NCI-H2081 treated with DMSO at 0.1 percent for 48 hours (cell line): ENCODE measurements at places on chromosomes 12 and 14.

GRCh38 chr12:32516230-32516629, 116.9 kb downstream of the FGD4 start:
- no peak for DNase-seq

- DNase-seq = no peak
Measured at GRCh38 chr12:54736549-54736948, 88.4 kb upstream of the DCD start.

DNA sequence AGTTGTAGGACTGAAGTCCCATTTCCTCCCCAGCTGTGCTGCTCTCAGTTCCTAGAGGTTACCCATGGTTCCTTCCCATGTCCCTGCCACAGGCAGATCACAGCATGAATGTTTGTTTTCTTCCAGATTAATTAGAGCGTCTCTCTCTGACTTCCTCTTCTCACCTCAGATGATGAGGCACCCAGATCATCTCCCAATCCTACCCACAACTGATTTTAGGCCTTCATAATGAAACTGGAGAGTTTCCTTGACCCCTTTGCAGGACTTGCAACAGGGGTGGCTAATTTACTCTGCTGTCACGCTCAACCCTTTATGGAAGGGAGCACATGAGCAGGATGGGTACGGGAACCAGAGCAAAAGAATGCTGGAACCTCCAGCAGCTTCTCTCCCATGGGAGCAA, 32.1 kb upstream of the TXNRD1 start:
- no peak for DNase-seq

DNA sequence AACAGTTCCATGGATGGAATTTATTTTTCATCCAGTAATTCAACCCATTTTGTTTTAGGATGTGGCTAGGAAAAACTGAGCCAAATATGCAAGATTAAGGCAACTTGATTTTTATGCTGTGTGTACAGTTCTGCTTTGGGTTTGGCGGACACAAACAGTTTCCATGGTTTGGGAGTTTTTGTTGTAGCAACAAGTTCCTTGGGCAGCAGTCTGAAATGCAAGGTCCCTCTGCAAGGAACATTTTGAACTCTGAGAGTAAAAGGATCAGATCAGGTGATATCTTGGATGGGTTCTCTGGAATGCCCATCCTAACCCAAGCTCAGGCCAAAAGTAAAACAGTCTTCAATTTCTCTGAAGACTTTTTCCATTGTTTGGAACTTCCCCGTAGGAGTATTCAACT, 161.2 kb downstream of the TMX1 start:
- DNase-seq = no peak

DNA sequence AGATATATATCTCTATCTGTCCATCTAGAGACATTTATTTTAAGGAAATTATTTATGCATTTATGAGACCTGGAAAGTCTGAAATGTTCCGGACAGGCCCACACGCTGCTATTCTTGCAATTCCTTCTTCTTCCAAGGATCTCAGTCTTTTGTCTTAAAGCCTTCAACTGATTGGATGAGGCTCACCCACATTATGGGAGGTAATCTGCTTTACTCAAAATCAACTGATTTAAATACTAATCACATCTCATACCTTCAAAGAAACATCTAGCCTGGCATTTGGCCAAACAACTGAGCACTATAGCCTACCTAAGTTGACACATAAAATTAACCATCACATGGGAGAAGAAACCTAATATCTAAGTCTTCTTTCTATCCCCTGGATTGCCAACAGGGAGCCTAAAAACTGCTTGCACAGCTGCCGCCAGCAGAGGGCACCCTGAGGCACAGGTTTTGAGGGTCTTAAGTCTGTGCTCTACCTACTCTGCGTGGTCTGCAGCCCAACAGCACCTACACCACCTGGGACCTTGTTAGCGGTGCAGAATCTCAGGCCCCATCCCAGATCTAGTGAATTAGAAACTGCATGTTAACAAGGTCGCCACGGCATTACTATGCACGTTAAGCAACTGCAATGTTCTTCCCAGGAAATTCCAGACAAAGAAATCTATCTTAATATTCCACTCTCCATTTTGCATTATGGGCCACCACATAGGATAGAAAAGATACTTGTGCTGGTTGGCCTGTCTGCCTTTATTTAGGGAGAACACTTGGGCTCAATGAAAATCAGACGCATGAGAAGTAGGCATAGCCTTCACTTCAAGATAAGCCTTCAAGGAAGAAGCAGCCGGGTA, 249.7 kb downstream of the FOXG1 start:
- no peak for DNase-seq

- DNase-seq = no peak
Measured at GRCh38 chr14:64235652-64236640, 58.2 kb downstream of the ESR2 start.

DNA sequence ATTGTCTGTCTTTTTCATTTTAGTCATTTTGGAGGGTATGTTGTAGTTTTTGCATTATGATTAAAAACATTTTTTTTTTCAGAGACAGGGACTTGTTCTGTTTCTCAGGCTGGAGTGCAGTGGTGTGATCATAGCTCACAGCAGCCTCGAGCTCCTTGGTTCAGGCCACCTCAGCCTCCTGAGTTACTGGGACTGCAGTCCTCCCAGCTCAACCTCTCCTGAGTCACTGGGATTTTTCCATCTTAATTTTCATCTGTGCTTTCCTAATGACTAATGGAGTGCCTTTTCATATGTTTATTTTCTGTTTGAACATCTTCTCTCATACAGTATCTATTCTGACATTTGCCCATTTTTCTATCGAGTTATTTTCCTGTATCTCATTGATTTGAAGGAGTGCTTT, 52.6 kb downstream of the DYRK2 start:
- no peak for DNase-seq

- DNase-seq = no peak
Measured at GRCh38 chr12:19190292-19191031, 60.9 kb downstream of the PLEKHA5 start.

- no peak for DNase-seq
Measured at GRCh38 chr14:102504328-102504999, 5.1 kb downstream of the ANKRD9 start.

GRCh38 chr12:69534389-69534822, 50.9 kb upstream of the CCT2 start:
- no peak for DNase-seq

GRCh38 chr12:53048780-53049401, 974 bp upstream of the TNS2 start:
- no peak for DNase-seq

GRCh38 chr12:118714051-118714460, 267.3 kb upstream of the SRRM4 start:
- DNase-seq = no peak

GRCh38 chr14:22471545-22472121, 117.4 kb downstream of the DAD1 start:
- DNase-seq = no peak

- DNase-seq = no peak
Measured at GRCh38 chr14:53273671-53274072, 120.5 kb upstream of the DDHD1 start.
